Stimulated activated CD8-positive, alpha-beta memory T cell treated with anti-CD3 and anti-CD28 coated beads, Interleukin-2, amount 100 ng/mL, for 1 hour (primary cell): ENCODE measurements at places on chromosomes 11 and 22.

DNA sequence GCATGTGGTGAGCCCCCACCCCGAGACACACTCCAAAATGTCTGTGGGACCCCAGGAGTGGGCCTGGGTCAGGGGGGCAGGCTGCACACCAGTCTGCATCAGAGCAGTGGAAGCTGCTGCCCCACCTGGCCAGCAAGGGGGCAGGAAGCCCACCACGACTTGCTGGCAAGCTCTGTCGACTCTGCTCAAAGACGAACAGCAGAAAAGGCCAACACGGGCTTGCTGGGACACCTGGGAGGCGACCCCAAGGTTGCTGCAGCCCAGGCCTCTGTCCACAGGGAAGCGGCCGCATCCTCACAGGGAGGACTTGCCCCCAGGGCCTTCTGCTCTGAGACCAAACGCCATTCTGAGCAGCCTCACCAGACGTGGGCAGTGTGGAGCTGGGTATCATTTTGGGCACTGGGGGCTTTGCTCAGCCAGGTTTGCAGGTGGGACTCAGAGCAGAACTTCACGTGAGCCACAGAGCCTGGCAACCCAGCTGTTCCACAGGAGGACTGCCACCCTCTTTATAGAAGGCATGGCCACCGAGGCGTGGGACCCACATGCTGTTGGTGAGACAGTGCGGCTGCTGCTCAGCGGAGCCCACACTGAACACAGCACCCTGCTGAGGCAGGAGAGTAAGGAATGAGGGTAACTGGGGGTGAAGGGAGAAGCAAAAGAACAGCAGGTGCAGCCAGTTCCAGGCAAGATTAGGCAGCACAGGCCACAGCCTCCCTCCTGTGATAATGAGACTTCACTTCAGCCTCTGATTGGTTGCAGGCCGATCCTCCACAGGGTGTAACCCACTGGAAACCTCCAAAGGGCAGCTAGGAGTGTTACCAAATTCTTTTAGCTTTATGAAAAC is 11.0 kb downstream of the IL17REL start:
- DNase-seq: no peak

- no peak for DNase-seq
These were observed 47.0 kb downstream of the KCNC1 start for GRCh38 chr11:17781626-17782025.

DNA sequence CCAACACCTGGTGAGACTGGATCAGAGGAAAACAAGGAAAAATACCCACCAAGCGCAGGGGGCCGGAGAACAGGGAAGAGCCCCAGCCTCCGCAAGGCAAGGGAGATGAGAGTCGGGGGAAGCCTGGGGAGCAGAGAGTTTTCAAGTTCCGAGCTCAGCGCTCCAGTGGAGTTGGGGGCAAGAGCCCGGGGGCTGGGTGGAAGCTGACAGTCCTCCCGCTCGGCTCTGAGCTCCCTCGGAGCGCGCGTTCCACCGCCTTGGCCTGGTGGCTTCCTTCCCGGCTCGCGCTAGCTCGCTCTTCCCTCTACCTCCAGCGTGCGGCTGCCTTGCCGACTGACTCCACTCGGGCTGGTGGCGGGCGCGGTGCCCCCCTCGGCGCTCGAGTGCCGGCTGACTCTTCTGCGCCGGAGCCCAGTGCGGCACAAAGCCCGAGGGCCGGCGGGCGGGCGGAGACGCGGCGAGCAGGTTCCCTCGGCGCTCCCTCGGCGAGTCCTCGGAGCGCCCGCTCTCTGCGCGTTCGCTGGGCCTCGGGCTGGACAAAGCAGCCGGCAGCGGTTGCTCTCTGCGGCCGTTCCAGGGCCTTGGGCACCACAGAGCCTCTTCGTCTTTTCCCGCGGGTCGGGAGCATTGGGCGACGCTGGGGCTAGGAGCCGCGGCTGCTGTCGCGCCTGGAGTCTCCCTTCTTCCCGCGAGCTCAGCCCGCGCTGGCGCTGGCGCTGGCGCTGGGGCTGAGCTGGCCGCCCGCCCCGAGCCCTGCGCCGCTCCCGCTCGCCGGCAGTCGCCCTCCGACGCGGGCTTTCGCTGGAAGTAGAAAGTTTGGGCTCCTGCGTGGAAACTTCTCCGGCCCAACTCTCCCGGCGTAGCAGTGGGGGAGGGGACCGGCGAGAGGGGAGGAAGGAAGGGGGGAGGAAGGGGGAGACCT is 1.0 kb downstream of the PAX6 start:
- DNase-seq: no peak

GRCh38 chr11:85299258-85299942 is 327.7 kb downstream of the DLG2 start:
- DNase-seq: no peak

DNA sequence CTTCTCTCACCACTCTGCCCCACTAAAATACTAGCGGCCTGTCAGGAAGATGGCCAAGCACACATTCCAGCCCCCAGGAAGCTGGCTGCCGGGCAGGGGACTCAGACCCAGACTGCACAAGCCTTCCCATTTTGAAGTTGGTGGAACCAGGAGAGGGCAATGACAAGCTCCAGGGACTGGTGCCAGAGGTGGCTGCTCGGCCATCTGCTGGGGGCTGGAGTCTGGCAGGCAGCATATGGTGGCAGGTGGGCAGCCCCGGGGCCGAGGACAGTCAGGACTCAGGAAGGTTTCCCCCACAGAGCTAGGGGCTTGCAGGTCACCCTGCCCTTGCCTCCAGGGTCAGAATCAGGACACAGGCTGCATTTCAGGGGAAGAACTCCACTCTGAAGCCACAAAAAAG is 22.6 kb downstream of the KCNJ5 start:
- no peak for DNase-seq

GRCh38 chr11:3723014-3723708 is 52.0 kb upstream of the CHRNA10 start:
- DNase-seq: no peak

- no peak for DNase-seq
These were observed 2.7 kb upstream of the ARHGAP42 start for GRCh38 chr11:100684101-100685065.

- DNase-seq: no peak
These were observed 75.0 kb upstream of the OR4B1 start for GRCh38 chr11:48141475-48142122.

GRCh38 chr11:78878631-78879030 is 304.0 kb upstream of the NARS2 start:
- no peak for DNase-seq

- DNase-seq: no peak
These were observed 670 bp downstream of the MAPK8IP1 start for GRCh38 chr11:45885921-45886721.

DNA sequence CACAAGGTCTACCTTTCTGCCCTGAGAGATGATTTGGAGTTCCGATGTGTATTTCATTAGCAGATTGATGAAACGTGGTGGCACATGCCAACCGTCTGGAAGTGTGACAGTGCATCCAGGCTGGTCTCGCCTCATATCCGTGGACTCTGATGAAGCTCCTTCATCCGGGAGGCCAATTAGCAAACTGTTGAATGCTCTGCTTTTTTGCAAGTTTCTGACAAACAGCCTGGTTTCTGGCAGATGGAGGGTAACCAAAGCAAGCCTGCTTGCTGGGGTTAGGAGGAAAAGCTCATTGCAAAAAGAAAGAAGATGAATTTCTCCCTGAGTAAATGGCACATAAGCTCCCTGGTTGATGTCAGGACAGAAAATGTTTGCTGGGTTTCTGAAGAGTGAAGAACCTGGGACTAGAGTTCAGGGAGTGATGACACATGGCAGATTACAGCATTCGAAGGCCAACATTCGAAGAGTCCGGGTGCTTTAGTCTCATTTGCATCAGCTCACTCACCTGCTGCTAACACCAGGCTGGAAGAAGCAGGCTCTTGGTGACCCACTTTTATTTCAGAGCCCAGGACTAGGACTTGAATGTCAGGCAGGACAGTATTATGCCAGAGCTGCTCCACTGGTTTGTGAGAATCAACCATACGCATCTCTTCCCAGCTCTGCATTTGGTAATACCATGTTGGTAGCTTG is 135.9 kb upstream of the TTC12 start:
- DNase-seq: no peak

GRCh38 chr11:111282562-111283075 is 15.7 kb upstream of the POU2AF3 start:
- no peak for DNase-seq

- DNase-seq: no peak
These were observed 248.8 kb downstream of the TBC1D22A start for GRCh38 chr22:47011131-47011858.

GRCh38 chr22:30245181-30245984 is 1.2 kb downstream of the LIF start:
- no peak for DNase-seq

GRCh38 chr11:103832762-103833161 is 203.7 kb upstream of the DDI1 start:
- no peak for DNase-seq

GRCh38 chr22:24442352-24442744 is 14.9 kb downstream of the ADORA2A start:
- no peak for DNase-seq

GRCh38 chr11:11486002-11486401 is 133.0 kb upstream of the CSNK2A3 start:
- no peak for DNase-seq

DNA sequence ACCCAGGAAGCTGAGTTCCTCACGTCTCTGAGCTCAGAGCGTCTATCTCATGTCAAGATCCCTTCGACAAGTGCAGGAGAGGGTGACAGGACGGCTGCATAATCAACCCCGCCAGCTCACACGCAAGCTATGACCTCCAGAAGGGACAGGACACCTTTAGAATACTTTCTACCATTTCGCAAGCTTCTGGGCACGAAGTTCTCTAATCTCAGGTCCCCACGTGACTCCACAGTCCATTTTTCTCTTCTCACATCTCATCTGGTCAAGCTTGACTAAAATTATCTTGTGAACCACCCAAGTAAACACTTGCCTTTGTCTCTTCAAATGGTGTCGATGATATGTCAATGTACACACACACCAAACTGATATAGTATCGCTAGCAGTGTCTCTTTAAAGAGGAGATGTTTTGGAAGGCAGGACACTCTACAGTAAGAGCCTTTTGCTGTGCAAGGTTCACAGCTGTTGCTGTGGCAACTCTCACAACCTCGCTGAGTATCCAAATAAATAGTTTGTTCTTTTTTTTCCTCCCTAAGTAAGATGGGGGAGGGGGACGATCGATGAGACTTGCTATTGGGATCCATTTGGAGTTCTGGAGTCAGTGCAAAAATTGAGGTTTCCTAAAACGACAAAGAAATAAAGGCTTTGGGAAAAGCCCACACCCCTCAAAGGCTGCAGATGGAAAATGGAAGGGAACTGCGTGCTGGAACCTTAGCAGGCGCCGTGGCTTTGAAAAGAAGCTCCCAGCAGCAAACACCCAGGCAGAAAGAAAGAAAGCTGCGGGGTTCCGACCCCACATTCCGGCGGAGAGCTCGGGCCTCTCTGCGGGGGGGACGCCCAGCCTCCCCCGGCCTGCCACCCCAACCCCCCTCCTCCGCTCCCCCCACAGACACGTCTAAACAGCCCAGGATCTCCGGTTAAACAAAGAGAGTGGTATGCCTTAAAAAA is 215.4 kb upstream of the UBASH3B start:
- no peak for DNase-seq

GRCh38 chr11:122068141-122068540 is 47.9 kb downstream of the BLID start:
- no peak for DNase-seq

GRCh38 chr11:79441461-79441875 is 638 bp upstream of the TENM4 start:
- no peak for DNase-seq

GRCh38 chr11:68751331-68751856 is at the start of gene TESMIN:
Gene TESMIN, minus strand, starts transcription at chr11:68751520. Its CDS starts 860 bp downstream, at chr11:68750660.
- peak; percentile 87 for DNase-seq

- no peak for DNase-seq
These were observed 8.5 kb downstream of the APOL3 start for GRCh38 chr22:36152088-36152487.

DNA sequence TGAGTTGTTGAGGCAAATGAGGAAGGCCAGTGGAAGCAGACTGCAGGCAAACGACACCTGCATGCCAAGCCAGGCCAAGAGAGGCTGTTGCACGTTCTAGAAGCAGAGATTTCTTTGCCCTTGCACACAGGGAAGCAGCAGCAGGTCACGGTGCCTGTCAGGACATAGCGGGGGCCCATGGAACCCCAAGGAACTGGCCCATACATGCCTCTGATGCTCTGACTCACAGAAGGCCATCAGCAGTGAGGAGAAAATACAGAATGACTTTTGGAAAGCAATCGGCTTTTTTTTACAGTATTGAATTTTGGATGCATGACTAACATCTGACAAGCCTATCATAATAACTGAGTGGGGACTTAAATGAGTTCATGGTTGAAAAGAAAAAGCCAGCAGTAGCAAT is 123.9 kb downstream of the MPPED1 start:
- no peak for DNase-seq

DNA sequence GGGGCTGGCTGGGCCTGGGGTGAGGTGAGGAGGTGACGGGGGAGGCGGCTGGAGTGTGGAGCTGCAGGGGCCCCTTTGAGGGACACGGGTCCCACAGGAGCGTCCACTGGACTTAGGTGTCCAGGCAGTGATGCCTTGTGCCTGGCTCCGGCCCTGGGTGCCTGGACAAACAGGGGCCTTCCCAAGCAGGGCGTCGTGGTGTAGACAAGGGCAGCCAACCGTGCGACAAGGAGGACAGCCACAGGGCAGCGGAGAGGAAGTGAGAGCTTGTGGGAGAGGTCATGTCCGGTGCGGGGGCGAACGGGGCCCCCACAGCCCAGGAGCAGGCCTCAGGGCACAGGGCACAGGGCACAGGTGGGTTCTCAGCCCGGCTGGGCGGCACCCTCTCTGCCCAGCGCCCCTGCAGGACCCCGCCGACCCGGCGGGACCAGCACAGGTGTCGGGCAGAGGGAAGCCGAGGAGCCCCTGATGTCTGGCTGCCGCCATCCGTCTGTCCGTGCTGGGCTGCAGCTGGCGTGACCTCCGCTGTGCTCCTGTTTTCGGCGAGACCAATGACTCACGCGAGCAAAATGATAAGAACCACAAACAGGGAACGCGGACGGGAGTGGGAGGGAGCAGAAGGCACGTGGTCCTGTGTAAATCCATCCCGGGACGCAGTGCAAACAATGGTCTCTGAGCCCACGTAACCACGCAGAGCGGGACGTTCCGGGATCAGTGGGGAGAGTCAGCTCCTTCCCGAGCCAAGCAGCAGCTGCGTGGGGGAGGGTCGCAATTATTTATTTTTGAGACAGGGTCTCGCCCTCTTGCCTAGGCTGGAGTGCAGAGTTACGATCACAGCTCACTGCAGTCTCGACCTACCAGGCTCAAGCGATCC is 49.1 kb upstream of the A4GALT start:
- DNase-seq: no peak

DNA sequence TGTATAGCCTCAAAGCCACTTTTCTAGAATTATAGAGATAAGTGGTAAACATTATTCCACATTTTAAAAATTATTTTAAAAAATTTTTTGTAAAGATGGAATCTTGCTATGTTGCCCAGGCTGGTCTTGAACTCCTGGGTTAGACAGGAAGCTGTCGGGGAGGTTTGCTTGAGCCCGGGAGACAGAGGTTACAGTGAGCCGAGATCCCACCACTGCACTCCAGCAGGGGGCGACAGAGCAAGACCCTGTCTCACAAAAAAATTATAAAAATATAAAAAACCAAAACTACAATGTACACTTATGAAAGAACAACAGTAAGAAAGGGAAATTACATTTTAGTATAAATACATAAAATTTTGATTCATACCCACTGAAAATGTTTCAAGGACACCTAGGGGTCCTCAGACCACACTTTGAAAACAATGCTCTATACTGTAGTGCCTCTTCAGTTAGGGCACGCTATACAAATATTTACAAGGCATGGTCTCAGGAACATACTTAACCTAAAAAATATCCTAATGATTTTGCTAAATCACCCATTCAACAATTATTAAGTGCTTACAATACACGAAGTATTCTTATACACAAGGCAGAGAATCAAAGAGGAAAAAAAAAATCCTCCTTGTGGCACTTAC is 111.2 kb downstream of the MRTFA start:
- peak; percentile 55 for DNase-seq

GRCh38 chr11:14334893-14335292 is 24.1 kb downstream of the RRAS2 start:
- DNase-seq: no peak
